Brain pericyte (primary cell): ENCODE measurements at places on chromosomes 1 and 21.

DNA sequence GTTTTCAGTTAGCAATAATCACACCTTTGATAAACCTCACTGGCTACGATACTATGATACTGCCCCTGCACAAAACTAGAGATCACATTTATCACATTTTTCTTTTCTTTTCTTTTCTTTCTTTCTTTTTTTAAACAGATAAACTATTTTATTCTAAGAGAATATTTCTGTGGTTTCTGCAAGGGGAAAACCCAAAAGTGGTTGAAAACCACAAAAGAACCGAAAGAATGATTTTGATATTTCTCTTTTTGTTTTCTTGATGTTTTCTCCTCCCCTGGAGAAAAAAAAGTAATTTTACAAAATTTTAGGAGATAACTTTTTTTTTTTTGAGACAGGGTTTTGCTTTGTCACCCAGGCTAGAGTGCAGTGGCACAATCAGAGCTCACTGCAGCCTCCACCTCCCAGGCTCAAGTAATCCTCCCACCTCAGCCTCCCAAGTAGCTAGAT, 18.4 kb upstream of the FRRS1 start:
- DNase-seq = no peak

- DNase-seq = no peak
These were observed 37.3 kb downstream of the PTAFR start for GRCh38 chr1:28139025-28139712.

DNA sequence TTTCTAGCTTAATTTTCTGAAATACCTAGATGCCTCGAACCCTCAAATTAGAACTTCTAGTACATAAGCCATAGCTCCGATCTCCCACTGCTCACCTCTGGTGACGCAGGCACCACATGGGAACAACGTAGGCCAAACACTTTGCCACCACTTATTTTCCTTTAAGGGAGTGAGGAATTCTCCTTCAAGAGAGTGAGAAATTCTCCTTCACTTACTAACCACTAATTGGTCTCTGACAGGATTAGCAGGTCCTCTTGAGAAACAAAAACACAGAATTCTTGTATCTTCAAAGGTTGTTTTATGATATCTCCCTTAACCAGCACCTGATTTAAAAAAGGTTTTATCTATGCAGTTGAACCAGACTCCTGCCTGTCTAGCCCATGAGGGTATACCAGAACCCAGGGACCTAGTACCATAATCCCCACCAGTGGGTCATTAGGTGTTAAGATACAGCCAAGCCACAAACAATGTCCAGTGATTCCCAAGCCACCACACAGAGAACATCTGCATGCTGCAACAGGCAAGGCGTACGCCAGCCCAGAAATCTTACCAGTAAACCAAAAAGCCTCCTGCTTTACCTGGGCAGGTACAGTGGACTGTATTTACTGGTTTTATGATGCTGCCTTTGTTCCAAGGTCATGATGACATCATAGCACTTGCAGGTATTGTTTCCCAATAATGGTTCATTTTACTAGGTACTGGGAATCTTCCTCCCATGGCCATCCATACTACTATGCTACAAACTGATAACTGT, 20.3 kb upstream of the CXADR start:
- DNase-seq = no peak

DNA sequence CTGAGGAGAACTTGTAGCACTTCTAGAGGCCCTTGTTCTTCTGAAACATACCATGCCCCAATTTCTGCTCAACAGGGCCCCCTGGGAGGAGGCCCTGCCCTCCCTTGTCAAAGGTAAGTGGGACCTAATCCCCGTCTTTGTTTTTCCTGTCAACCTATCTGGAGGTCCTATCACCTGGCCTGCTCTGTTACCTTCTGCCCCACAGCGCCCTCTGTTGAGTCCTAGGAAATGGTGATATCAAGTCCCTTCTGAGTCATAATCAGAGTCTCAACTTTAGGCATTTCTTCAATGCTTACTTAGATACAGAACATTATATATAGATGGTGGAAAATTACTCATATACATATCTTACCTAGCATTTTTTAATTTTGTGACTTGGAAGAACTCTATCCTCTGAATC, 28.2 kb upstream of the FCRL4 start:
- no peak for DNase-seq
